ENCODE measurements at places on chromosomes 7 and 10.

GRCh38 chr7:4873071-4873944 is 10.2 kb downstream of the RADIL start:
- DNase-seq: no peak

DNA sequence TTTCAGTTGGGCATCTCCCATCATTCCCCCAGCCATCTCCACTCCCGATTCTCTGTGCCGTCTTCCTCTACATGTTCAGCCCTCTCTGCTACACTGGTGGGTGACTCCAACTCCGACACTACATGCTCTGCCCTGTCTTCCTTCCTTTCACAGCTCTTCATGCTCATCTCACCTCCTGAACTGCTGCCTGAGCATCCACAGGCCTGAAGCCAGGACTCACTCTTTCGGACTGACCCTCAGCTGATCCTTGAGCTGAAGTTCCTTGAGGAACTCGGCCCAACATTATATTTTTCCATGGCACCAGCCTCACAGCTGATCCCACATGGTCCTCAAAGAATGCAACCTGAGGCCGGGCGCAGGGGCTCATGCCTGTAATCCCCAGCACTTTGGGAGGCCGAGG is 538.4 kb downstream of the PTPRN2 start:
- DNase-seq: no peak

DNA sequence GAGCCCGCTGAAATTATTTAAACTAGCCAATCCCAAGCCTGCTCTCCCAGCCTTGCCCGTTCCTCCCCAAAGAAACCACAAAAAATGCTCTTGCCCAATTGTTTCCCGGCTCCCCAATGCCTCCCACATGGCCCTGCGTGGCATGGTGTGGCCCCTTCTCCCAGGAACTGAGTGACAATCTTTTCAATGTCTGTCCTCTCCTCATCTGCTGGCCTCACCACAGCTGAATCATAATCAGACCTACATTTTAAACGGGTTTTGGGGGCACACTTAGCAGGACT is 201.5 kb downstream of the PRPF18 start:
- DNase-seq: no peak

DNA sequence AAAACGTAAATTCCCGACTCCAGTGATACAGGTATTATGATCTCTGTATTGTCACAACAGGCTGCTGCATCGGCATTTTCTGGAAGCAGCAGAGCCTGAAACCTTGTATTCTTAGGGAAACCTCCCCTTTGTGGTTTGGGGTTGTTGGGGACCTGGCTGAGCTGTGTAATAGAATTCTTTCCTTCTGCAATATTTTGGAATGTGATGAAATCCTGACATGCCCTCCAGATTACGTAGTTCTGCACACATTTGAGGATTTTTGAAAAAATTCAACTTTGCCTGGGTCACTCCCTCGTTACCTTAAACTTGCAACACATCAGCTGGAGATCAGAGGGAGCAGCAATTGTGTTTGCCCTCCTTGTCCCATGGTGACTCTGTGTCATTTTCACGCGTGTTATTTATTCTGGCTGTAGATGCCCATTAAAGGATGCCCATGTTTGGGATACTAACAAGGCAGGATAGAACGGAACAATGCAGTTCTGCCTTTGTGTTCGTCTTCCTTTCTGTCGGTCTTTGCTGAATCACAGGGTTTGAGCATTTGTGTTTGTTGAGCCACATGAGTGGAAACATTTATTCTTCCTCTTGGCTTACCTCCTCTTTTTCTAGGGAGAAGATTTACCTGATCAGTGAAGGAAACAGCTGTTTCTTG is 181.7 kb downstream of the TCF7L2 start:
- DNase-seq: no peak

GRCh38 chr7:112556633-112557032 is 75.8 kb downstream of the LSMEM1 start:
- DNase-seq: peak; percentile 14

GRCh38 chr7:107059468-107059867 is 15.0 kb downstream of the PRKAR2B start:
- no peak for DNase-seq

DNA sequence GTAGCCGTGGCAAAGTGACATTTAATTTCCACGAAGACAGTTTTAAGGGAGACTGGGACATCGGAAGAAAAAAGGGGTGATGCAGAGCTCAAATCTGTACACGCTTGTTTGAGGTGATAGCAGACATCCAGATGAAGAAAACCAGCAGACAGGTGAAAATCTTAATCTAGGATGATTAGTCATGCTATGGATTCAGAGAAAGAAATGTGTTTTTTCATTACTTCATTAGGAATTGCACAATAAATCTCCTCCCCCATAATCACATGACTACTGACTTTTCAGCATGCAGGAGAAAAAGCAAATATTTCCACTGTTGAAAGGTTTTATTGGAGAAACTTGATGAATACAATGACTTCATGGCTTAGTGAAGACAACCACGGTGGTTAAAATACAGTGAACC is 2.5 kb downstream of the NUDT5 start:
- no peak for DNase-seq

DNA sequence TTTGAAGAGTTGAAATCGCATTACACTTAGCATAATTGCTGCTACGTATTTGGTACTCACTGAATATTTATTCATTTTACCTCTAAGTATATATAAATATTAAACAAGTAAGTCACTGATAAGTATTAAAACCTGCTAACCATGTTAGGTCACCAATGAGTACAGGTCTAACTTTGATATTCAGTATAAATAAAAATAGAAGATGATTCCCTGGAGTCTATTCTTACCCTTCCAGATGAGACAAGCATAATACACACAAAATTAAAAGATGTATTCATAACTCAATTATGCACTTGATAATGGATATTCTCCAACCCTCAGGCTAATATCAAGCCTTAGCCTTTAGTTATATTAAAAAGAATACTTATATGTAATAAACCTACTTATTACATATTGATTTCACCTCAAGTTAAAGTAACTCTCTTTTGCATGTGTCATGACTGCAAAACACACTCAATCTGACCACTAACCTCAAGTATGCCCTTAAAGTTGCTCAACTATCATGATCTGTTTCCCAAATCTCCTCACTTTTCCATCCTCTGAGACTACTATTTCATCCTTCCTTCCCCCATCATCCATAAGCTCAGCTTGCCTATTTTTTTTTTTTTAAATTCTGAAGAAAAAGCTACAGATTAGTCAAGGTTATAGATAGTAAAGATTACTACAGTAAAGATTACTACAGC is 46.8 kb downstream of the IPMK start:
- DNase-seq: no peak

- no peak for DNase-seq
Observed at GRCh38 chr10:80468806-80469421, 14.8 kb downstream of the TSPAN14 start.

DNA sequence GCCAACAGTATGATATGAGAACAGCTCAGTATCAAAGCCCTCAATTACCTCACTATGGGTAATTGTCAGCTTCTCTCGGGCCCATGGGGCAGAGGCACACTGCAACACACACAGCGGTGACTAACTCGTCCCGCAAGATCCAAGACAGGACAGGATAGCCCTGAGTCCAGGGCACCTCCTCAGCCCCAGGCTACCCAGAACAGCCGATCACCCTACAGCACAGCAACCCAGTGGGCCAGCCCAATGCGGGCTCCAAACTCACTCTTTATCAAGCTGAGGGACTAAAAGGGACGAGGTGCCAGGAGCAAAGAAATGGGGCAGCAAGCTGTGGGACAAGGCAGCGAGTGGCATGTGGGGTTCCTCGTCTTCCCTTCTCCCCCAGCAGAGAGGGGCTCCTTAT is 765.1 kb downstream of the GRID1 start:
- no peak for DNase-seq

DNA sequence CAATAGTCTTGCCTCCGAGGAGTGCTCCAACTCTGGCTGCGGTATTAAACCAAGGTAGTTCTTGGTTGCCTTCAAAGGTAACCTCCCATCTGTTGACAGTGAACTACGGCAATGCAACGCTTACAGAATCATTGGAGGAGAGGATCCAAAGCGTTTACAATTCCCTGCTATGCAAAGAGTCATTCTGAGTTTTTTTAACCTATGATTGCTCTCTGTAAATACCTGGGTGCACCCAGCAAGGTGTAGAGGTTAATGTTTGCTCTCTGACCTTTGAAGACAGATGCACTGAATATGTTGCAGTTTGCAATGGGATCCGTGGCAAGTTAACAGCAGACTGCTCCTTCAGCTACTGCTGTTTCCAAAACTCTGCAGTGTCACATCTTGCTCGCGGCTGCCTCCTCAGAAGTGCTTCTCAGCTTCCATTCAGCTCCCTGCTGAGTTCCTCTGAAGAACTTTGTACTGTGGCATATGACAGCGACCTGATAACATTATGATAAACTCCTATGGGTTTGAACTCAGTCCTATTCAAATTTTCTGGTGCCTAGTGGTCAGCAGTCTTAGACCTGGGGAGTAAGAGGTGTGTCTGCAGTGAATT is 29.0 kb downstream of the KIAA1217 start:
- no peak for DNase-seq

GRCh38 chr7:135708041-135708440 is 19.9 kb downstream of the SLC13A4 start:
- no peak for DNase-seq

DNA sequence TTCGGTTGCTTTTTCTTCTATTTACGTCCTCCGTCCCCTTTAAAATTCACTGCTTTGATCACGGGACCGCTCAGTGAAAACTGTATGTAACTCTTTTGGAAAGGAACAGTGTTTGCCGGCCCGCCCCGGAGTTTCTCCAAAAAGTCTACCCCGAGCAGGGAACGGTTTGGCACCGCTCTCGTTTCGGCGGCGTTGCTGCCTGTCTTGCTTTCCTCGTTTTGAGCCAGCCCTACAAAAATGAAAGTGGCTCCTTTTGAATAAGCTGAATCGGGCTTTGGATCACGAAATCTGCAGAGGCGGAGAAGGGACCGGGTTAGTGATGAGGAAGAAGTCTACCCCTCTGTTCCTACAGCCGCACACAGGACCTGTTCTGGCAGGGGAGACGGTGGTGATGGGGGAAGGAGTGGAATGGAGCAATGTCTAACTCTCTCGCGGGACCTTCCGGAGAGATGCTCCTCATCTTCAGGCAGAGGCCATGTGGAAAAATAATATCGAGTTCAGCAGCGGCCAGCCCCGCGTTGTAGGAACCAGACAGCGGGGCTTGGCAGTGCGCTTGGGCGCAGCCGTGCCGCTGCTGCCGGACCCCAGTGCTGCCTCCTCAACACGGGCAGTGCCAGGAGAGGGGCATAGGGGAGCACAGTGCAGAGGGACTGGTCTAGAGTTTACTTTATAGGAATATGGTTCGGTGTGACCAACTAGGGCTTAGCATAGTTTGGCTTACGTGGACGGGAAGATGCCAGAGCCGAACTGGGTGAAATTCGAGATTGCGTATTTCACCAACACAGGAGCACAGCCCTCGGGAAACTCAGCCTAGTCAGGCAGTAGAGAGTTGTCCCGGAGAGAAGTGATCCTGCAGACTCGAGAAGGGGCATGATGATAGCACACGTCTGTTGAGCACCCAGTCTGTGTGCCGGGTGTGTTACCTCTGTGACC is 1.4 kb downstream of the HTRA1 start:
- no peak for DNase-seq

DNA sequence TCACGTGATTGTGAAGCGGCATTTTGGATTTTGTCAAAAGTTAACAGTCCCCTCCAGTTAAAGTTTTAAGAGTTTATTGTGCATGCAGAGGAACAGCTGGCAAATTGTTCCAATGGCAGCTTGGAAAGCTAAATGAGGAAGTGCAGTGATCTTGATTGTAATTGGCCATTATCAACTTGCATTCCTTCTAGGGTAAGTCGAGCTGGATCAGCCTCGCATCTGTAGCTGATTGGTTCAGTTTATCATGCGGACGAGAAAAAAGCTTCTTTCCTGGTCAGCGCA is 566 bp downstream of the ZNF789 start:
- peak; percentile 81 for DNase-seq
